CD8-positive, alpha-beta memory T cell (primary cell): ENCODE measurements at places on chromosomes 16 and 17. TPM values are rescaled to one million over a fixed set of nuclear protein-coding genes. Genes with fewer than 3 reads are reported as not detected.

Gene AGRP
- not detected for total RNA-seq

Gene NXN
- total RNA-seq: 0.31 TPM

Gene GPR139
- not detected for total RNA-seq

DNA sequence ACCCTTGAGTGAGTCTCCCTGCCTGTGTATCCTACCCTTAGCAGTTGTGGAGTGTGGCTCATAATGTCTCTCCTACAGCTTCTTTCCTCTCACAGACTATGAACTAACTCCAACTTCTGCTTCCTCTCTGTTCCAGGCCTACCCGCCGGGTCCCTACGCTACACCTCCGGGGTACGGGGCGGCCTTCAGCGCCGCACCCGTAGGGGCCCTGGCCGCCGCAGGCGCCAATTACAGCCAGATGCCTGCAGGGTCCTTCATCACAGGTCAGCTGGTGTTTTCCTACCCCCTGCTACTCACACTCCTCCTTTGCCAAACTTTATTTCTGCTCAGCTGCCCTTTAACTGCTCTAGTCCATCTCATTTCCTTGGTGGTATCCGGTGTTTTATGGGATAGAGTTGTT is 5.4 kb downstream of the RNF227 start:
- no peak for DNase-seq

DNA sequence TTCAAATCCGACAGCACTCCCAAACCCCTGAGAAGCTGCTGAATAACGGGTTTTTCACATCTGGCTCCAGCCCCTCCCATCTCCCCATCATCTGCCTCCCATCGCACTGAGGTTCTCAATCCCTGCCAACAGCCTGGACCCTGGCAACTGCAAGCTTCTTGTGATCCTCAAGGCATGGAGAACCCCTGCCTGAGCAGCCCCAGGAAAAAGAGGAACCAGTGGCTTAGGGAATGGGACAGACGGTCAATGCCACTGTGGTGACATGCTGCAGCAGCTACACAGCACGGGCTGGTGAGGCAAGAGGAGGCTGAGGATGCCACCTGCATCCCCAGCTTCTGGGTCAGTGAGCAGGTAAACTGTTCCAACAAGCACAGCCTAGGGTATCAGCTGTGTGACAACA is 3.3 kb upstream of the MBTPS1 start:
- no peak for DNase-seq

GRCh38 chr17:80145076-80146075 is 1.6 kb downstream of the EIF4A3 start:
- DNase-seq: no peak

GRCh38 chr17:70076831-70077230 is 1.8 kb downstream of the KCNJ16 start:
- DNase-seq: no peak

- no peak for DNase-seq
Measured at GRCh38 chr16:23380501-23380951, 72.5 kb downstream of the COG7 start.
